ENCODE measurements at places on chromosomes 4 and X. TPM values are rescaled to one million over a fixed set of nuclear protein-coding genes. Genes with fewer than 3 reads are reported as not detected.

Gene ZC4H2
- 15.7 TPM for polyA plus RNA-seq

Gene RIPPLY1
- not detected for polyA plus RNA-seq

Gene CCSER1
- 2.9 TPM for polyA plus RNA-seq

Gene STPG2
- polyA plus RNA-seq = 0.14 TPM

Gene GPRIN3
- polyA plus RNA-seq = 0.49 TPM

GRCh38 chrX:42992199-42992943, 214.4 kb upstream of the PPP1R2C start:
- DNase-seq = peak; percentile 53

DNA sequence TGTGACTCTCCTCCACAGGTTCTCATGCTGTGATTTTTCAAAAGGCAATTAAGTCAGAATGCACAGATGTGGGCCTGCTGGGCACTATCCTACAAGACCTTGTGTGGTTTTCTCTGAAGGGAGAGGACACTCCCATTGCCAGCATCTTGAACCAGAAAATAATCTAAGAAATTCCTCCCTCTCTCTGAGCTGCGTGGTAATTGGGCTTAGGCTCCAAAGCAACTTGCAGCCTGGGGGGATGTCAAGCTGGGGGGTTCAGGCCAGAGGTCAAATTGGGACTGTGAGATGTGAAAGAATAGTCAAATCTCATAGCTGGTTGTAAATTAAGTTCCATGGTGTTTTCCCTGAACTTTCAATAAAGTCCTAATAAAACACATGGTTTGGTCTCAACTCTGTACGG, 350.6 kb upstream of the SLC7A11 start:
- DNase-seq = no peak

- DNase-seq = no peak
Measured at GRCh38 chr4:99947608-99948007, 1.2 kb upstream of the DNAJB14 start.
